ENCODE measurements at places on chromosomes 1 and 21.

DNA sequence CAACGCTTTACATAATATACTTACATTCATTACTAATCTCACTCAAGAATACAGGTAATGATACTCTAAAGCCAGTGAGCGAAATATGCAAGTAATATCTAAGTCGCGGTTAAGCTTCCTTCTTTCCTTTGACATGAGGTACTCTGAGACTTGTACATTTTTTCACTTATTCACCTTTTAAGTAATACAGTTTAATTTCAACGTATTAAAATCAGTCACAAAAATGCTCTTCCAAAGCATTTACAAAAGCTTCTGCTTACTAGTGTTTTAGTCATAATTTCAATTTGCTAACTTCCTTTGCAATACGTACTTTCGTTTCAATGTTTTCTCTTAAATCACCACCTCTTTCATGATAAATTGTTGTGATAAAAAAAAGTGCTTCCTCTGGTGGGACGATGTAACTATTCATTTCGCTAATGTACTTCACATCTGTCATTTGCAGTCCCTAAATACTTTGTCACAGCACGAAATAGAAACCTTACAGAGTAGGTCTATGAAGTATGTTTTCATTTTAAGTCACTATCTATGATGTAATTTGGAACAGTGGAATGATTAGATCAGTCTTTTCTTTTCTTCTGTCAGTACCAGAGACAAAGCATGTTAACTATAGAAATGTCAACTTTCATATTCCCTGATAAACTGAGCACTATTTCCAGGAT, 34.0 kb upstream of the ADGRL4 start:
- DNase-seq: no peak

DNA sequence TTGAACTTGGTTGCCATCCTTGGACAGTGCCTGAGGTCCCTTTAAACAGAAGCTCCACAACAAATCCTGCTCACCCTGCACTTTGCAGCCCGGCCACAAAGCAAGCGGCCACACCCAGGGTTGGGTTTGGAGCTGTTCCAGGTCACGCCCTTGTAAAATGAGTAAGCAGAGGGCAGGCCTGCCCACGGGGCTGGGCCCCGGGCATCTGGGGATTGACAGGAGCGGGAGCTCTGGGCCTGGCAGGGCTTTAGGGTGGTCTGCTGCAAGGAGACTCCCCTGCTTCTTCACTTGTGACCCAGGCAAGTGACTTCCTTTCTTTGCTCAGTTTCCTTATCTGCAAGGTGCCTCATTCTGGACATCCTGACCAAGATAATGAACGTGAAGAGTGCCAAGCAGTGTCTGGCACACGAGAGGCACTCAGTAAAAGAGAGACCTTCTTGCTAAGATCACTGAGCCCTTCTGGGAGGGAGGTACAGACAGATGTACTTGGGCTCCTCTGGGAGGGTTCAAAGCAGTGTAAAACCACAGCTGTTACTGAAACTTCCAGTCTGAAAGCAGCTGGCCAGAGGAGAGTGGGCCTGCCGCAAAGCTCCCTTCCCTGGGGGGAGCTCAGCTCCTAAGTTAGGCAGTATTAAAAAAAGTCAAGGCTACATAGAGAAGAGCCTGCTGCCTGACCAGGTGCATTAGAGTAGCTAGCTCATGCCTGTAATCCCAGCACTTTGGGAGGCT, 2.6 kb downstream of the E2F2 start:
- peak; percentile 79 for DNase-seq

DNA sequence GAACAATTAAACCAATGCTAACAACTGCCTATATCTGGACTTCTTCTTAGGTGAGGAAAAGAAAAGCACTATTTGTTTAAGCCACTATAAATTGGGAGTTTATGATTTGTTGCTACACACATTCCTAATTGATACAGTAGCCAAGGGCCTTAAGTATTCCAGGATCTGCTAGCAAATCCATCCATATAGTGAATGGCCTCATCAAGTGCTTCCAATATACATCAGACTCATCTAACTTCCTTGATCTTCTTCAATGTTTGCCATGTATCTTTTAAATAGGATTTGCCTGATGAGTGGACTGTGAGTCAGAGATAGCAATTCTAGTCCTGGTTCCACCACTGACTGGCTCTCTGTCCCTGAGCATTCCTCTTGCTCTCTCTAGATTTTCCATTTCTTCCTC, 430.2 kb downstream of the OMA1 start:
- DNase-seq: no peak

- DNase-seq: no peak
Observed at GRCh38 chr1:60762176-60762575, 320.2 kb upstream of the NFIA start.

GRCh38 chr1:43237121-43237520, 32.7 kb upstream of the TMEM125 start:
- DNase-seq: no peak

DNA sequence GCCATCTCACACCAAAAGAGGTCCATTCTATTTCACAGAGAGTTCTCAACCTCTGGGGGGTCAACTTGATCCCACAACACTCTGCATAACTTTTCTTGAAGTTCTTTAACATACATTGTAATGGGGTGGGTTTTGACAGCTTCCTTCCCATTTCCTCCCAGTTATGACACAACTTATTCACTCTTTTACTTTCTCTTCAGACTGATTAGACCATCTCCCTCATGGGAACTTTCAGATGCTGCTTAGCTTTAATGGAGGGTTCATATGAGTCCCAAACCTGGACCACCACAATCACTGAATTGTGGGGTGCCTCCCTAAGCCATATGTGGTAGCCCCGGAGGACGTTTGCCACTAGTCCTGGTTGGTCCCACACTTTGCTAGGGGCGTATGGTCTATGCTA, 28.3 kb upstream of the KCNJ15 start:
- DNase-seq: no peak

GRCh38 chr1:216028631-216029030, 394.6 kb downstream of the USH2A start:
- DNase-seq: no peak

GRCh38 chr1:92480813-92481598, 5.7 kb downstream of the GFI1 start:
- DNase-seq: no peak

DNA sequence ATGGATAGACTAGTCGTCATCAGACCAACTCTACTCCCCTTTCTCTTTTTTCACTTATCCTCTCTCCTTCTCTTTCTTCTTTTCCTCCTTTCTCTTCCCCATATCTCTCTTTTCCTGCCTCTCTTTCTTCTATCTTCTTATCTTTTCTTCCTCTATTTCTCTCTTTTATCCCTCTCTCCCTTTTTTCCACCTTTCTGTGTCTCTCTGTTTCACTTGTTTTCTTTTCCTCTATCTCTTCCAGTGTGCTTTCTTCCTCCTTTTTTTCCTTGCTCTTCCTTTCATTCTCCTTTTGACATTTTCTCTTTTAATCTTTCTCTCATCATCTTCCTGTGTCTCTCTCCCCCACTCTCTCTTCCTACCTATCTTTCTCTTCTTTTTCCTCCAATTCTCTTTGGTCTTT, 159.0 kb upstream of the PTGFR start:
- no peak for DNase-seq

GRCh38 chr21:44994695-44995342, 55.0 kb downstream of the SLX9 start:
- DNase-seq: no peak

DNA sequence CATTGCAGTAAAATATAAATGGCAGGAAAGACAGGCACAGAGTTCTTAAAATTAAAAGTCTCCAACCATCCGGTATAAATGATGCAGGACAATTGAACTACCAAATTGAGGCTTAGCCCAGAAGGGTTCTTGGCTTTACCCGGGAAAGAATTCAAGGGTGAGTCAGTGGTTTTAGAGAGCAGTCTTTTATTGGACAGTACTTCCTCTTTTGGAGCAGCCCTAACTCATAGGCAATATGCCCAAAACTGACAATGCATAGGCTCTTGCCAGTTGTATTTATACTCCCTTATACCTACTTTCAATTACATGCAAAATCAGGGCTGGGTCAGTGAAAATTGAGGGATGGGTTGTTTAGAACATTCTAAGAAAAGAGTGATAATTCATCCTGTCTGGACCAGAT, 1628.9 kb upstream of the PRMT6 start:
- DNase-seq: no peak

DNA sequence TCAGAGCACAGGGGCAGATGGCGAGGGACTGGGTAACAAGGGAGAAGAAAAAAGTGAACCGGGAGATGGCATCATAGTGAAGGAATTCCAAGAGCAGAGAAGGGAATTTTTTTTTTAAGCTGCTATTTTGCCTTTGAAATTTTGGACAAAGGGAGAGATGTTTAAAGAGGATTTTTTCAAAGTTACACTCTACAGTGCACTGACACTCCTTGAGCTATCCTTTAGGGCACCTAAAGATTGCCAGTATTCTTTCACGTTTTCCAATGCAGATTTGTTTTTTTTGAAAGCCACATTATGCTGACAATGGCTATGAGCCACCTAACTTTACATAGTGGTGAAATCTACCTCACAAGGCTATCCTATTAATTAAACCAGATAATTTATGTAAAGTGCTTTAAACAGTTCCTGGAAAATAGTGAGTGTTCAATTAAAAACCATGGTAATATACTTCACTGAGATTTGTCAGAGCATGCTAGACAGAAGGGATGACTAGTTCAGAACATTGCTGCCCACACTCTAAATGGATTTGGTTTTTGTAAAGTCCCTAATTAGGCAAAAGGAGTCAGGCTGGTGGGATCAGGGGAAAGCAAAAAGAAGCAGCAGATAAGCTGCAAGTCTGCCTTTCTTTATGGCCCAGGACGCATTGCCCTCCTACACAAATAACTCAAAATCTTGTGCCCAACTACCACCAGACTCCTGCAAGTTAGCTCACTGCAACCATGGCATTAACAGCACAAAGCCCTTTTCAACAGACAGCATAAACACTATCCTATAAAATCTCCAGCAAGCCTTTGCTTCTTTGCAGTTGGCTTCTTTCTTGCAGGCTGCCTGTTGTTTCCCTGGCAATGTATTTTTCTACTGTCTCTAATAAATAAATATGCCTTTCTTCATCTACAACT, 53.9 kb downstream of the PRDX6 start:
- DNase-seq: no peak

All from activated naive CD8-positive, alpha-beta T cell treated with anti-CD3 and anti-CD28 coated beads for 36 hours (primary cell).